Omental fat pad (tissue), 4 donors: ENCODE measurements at places on chromosomes 4 and X.

GRCh38 chrX:69237236-69237635 is 72.0 kb upstream of the PJA1 start:
- DNase-seq: no peak

GRCh38 chr4:8276358-8277240 is 7.0 kb downstream of the HTRA3 start:
- no peak for DNase-seq

- DNase-seq: no peak
Observed at GRCh38 chrX:47232197-47232802, 509 bp upstream of the USP11 start.

DNA sequence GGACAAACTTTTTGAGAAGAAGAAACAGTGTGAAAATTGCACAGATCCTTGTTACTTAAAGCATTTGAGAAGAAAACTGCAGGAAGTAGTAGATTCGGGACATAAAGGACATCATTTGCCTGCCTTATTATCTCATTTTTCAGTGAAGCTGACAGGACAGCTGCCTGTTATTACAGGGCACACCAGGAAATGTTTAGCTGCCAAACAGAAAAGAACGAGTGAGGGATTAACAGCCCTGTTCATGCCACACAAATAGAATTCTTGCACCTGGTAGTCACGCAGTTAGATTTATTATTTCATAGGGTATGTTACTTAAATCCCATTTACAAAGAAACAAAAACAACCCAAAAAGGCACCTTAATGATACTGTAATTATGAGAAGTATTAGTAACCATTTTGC is 100.6 kb downstream of the CHIC2 start:
- no peak for DNase-seq

DNA sequence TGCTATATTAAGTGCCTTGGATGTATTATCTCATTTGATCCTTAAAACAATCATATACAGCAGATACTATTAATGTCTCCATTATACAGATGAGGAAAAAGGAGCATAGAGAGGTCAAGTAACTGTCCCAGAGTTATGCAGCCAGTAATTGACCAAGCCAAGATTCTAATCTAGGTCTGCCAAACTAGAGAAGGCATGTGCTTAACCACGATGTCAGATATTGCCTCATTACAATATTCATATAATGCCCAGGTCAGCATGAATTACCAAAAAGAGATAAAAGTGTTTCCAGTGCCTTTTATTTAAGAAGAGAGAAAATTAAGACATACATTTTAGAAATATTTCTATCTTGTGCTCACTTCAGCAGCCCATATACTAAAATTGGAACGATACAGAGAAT is 7.1 kb downstream of the ARHGEF6 start:
- DNase-seq: no peak

GRCh38 chr4:82706349-82707000 is 92.1 kb downstream of the SCD5 start:
- no peak for DNase-seq
